ENCODE measurements at places on chromosomes 6 and 20. TPM values are rescaled to one million over a fixed set of nuclear protein-coding genes. Genes with fewer than 3 reads are reported as not detected.

The HRH3 gene
- 0.86 TPM for total RNA-seq

The BMP2 gene
- 0.84 TPM for total RNA-seq

The HLA-DQA1 gene
- total RNA-seq, result not detected

The SPATA25 gene
- total RNA-seq, result 0.41 TPM

The GPANK1 gene
- total RNA-seq, result 17.6 TPM

The RBM12 gene
- total RNA-seq, result 191 TPM

The PAK5 gene
- 1.8 TPM for total RNA-seq

The MYB gene
- 6.8 TPM for total RNA-seq

The KCNQ5 gene
- total RNA-seq, result 1.5 TPM

The HLA-DQB2 gene
- not detected for total RNA-seq

The PSMB9 gene
- not detected for total RNA-seq

The CD93 gene
- 0.44 TPM for total RNA-seq

The BCAS4 gene
- 7.3 TPM for total RNA-seq

The ULBP1 gene
- total RNA-seq, result 2.3 TPM

The RHAG gene
- not detected for total RNA-seq

The C6orf52 gene
- total RNA-seq, result 8.2 TPM

The MATN4 gene
- total RNA-seq, result not detected

The HLA-DMB gene
- 0.59 TPM for total RNA-seq

The GGTLC1 gene
- not detected for total RNA-seq

The BTNL2 gene
- total RNA-seq, result not detected

The SLC44A4 gene
- 0.32 TPM for total RNA-seq

The LZTS3 gene
- total RNA-seq, result 11.0 TPM

The LAMA2 gene
- total RNA-seq, result 0.47 TPM

The CARMIL1 gene
- 5.0 TPM for total RNA-seq

The DDO gene
- not detected for total RNA-seq

The SLC22A1 gene
- 1.7 TPM for total RNA-seq

The ADGRF1 gene
- 0.09 TPM for total RNA-seq

The PDYN gene
- 0.63 TPM for total RNA-seq

The ASIP gene
- not detected for total RNA-seq

The LY6G6C gene
- total RNA-seq, result 1.2 TPM

The SPTLC3 gene
- 0.09 TPM for total RNA-seq

The IL20RA gene
- total RNA-seq, result not detected

The SYNDIG1 gene
- total RNA-seq, result 0.49 TPM

The BFSP1 gene
- total RNA-seq, result 3.9 TPM

The FHL5 gene
- total RNA-seq, result not detected
